ENCODE measurements at places on chromosomes 1 and 21. TPM values are rescaled to one million over a fixed set of nuclear protein-coding genes. Genes with fewer than 3 reads are reported as not detected.

TNFSF18 gene
- 0.12 TPM for total RNA-seq

MRPL20 gene
- total RNA-seq = 241 TPM

GSTM1 gene
- not detected for total RNA-seq

NME7 gene
- 31.1 TPM for total RNA-seq

CHIT1 gene
- not detected for total RNA-seq

AUNIP gene
- 10.0 TPM for total RNA-seq

- no peak for DNase-seq
Measured at GRCh38 chr1:34140011-34140676, 24.9 kb downstream of the CSMD2 start.

DNA sequence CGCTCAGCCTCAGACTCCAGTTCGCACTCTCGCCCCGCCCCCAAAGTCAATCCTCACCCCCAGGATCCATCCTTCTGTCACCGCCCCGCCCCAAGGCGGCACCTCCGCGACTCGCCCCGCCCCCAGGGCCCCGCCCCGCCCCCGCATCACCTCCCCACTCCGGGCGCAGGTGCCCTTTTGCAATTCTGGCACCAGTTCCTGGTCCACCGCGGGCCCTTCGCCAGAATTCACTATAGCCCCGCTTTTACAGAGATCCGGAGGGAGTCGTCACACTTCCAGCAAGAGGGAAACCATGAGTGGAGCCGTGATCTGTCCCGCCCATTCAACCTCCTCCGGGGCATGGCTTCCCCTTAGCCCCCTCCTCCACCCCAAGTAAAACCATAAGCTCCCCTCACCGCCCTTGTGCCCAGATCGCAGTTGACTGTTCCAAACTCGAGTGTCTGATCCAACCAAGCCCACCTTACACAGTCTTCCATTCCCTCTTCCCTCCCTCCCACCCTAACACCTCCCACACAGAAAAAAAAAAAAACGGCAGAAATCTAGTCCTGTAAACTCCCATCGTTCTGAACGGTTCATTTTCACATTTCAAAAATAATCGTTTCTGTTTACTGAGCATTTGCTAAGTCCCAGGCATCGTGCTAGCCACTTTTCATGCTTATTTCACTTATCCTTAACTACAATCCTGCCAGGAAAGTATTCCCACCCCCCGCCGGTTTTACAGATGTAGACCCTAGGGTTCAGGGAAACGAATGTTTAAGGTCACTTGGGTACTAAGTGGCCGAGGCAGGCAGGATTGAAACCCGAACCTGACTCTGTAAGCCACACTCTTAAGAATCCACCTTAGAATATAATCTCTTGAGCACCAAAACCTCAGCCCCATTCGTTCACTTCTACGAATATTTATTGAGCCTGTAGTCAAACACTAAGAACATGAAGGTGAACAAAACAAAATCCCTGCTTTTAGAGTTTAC is 1.3 kb upstream of the DNAJC16 start:
- DNase-seq = peak; percentile 96

DNA sequence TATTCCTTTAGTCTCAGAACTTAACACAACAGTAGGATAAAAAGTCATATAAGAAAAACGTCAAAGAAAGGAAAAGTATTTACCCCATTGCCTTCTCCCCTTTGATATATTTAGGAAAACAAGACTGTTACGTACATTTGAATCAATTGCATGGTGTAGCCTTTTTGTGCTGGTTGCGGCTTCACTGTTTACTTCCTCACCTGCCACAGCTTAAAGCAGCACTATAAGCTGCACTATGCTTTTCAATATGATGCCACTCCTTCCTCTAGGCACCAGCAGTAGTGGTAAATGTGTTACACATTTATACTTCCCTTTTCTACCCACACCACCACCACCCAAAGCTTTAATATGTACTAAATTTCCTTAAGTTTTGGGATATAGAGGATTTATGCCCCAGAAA is 111.1 kb downstream of the ATP1B1 start:
- no peak for DNase-seq

- DNase-seq = peak; percentile 9
Measured at GRCh38 chr1:45411510-45411899, 71.3 kb upstream of the MUTYH start.

DNA sequence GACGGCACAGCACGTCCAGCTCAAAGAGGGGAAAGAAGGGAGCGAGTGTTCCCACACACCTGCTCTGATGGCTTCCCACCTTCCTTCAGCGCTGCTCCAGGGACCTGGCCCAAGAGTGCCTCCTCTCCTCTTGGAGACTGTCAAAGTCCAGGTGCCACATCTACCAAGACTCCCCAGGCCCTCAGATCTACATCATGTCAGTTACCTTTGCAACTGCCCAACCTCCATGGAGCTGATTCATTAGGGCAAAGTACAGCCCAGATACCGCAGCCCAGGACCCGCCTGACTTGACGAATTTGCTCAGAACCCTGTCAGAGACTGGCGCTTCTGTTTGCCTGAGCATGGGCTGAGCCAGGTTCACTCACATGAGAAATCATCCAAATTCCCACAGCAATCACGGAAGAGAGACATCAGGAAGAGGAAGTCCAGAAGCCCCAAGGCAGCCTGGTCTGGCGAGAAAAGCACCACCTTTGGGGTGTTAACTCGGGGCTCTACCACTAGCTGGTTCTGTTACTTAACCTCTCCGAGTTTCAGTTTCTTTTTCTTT is at the start of gene SEC16B:
Gene SEC16B (minus strand): TSS at position 234 of the 547 bp plus-strand sequence. CDS start 2,077 bp downstream, outside the sequence.
- no peak for DNase-seq

DNA sequence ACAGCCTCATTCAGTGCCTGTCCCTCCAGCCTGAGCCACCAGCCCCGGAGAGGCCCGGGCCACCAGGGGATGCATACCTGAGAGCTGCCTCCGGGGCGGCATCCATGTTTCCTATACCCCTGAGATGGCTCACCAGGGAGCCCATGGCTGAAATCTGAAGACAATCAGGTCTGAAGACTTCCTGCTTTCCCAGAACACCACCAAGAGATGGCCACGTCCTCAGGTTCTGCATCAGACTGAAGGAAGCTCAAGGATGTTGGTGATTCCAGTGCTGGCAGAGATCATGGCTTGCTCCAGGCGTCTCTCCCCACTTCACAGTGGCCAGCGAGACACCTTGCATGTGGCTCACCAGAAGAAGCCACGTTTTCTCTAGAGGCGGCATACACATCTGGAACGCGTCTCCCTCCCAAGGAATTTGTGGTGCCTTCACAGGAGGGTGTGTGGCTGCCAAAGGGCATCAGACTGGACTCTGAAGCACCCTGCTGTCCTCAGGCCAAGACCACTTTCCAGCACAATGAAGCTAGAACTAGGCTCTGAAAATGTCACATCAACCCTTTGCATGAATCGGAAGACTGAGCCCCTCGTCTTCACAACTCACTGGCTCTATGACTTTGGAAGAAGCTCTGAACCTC is 170.7 kb upstream of the IRF2BP2 start:
- peak; percentile 15 for DNase-seq

- no peak for DNase-seq
Measured at GRCh38 chr1:174166530-174167264, 7.4 kb downstream of the RABGAP1L start.

- DNase-seq = no peak
Measured at GRCh38 chr1:1334835-1335234, 3.8 kb downstream of the TAS1R3 start.

DNA sequence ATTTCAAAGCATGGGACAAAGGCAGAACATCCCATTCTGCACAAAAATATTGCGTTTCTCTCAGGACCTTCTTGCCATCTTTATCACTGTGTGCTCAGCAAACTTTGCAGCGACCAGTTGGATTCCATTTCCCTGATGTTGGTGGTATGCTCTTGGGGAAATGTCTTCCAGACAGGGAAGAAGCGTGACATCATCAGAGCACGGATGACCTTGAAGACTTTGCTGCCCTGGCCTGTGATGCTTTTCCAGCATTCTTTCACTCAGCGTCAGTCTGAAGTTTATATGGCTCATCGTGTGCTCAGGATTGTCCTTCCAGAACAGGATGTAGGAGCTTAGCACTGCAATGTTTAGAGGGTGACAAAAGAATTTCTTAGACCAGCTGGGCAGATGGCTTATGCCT is 131.4 kb upstream of the F3 start:
- DNase-seq = no peak

DNA sequence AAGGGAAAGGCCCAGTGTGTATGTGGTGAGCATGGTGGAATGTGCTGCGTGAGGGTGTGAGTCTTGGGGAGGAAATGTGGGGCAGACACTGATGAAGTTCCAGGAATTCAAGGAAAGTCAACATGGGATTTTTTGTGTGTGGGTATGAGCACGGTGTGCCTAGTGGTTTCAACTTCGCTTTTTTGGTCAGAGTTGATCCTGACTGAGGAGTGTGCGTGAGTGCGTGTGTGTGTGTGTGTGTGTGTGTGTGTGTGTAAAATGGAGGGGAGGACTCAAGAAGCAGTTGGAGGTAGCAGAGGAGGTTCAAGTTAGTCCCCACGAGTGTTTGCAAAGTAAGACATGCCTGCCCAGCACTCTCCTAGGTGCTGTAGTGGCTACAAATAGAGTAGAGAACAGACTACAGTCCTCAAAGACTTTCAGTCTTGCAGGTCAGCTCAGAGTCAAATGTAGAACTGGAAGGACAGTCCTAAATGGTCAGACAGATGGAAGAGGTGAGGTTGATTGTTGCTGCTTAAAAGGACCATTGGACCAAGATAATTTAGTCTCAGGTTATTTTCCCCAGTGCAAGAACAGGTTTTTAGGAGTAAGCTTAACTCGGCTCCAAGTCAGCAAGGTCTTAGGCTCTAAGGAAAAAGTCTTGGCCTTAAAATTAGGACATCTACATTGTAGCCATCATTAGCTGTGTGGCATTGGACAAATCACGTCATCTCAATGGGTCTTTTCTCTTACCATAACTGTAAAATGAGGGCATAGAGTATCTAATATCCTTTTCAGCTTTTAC is 25.0 kb downstream of the SLAMF1 start:
- no peak for DNase-seq

DNA sequence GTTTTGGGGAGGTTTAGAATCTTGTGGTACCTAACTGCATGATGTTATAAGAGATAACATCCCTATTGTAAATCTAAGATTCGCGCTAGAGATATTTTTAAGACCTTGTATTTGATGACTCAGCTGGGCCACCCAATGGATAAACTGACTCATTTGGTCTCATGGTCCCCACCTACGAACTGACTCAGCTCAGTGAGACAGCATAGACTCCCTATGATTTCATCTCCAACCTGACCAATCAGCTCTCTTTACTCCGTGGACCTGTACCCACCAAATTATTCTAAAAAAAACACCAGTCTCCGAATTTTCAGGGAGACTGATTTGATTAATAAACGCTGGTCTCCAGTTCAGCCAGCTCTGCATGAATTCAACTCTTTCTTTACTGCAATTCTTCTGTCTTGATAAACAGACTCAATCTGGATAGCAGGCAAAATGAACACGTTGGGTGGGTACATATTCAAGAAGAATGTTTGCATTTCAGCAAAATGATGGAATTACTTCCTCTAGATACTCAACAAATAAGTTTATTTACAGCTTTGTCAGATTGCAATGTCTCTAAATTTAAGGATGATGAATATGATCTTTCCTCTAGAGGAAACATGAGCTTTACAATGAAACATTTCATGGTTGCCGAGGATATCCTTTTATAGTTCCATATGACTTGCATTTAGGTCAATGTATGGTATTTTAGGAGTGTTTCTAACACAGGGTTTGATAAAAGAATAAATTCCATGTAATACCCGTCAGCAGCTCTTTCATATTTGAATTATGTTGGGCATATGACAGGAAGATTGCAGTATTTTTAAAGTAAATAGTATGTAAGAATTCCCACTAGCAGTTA is 516.6 kb upstream of the RGS18 start:
- no peak for DNase-seq

- no peak for DNase-seq
Measured at GRCh38 chr1:1786836-1787605, 8.8 kb upstream of the NADK start.

GRCh38 chr1:108533351-108534083 is 26.4 kb upstream of the EEIG2 start:
- DNase-seq = no peak

GRCh38 chr1:231679109-231679508 is 52.5 kb downstream of the DISC1 start:
- DNase-seq = peak; percentile 66

- no peak for DNase-seq
Measured at GRCh38 chr21:44376606-44377005, 23.2 kb downstream of the TRPM2 start.

- peak; percentile 70 for DNase-seq
Measured at GRCh38 chr1:111513410-111514020, 10.1 kb upstream of the ADORA3 start.

DNA sequence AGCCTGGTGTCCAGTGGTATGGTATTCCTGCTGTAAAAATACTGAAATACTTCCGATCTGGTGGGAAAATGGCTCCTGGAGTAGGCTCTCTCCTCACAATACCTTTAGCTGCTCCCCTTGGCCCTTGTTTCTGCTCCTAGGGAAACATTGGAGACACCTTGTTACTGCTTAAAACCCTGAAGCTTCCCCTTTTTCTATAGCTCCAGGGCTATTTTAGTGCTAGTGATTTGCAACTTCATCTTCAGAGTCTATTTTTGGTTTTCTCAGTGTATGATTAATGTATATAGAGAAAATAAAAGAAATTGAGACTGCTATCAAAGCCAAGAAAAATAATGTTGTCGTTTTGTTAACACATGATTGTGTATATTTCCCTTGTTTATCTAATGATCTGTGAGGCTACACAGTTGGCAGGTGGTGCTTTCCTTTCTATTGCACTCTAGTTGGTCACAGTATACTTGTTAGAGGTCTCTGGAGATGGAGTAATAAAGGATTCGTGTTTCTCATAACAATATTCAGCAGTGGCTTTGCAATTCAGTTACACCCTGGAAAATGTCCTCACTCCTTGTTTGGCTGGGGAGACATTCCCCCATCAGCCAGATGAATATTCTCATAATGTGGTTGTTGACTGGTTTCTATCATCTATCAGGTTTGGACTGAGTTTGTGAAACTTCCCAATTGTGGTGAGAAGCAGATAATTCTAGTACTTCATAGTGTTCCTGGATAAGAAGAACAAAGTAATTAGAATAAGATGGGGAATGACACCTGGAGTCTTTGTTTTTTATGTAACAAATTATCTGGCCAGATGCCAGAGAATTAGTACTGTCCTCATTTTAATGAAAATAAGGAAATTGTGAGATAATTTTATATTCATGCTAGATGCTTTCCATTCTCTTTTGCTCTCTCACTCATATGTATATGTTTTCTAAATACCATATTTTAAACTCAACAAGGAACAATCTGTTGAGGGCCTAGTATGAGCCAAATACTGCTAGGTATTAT is 44.8 kb upstream of the CACYBP start:
- DNase-seq = no peak

- no peak for DNase-seq
Measured at GRCh38 chr1:109500941-109501381, 7.1 kb downstream of the CYB561D1 start.
